ENCODE measurements at places on chromosomes 1 and 21.

DNA sequence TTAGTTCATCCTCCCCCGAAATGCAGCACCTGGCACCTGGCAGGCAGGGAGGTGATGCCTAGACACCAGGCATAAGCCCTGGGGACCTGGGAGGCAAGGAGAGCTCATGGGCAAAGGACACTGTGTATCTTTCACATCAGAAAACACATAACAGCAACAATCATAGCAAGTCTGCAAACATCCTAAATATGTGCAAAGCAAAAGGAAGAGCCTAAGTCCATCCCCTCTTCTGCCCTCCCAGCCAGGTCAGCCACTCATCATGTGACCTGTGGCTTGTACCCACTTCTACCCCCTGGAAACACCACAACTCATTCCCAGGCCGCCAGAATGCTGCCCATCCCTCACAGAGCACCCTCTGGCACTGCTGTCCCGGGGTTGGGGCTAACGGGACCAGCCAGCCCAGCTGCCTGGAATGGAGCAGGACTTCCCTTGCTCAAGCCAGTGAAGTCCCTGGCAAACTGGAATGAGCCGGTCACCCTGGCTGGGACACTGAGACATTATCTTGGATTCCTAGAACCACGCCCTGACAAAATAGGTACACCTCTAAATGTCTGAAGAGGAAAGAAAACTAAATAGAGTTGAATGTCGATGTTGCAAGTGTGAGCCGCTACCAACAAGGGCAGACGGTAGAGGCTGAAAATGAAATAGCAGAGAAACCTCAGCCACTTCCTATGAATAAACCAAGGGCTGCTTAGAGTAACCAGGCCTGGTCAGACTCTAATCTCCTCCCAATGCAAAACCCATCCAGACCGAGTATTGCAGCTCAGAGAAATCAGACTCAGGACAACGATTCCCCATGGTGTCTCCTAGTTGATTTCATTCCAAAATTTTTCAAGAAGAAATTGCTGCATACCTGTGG, 29.4 kb downstream of the TMPRSS2 start:
- DNase-seq, result no peak

DNA sequence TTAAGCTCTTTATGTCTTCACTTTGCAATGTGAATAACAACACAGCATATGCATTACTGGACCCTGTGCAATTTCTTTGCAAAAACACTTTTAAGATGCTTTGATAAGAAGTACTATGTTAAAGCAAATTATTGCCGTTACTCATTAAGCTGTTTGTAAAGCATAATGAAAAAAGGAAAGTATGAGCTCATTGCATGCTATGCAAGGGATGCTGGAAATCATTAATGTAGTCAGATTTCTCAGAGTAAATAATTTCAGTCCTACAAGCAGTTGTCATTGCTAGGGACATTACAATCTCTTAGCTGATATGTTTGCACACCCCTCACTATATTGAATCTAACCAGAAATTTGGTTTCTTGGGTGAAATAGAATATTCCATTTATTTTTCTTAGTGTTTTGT, 982.5 kb upstream of the ADGRL2 start:
- no peak for DNase-seq

DNA sequence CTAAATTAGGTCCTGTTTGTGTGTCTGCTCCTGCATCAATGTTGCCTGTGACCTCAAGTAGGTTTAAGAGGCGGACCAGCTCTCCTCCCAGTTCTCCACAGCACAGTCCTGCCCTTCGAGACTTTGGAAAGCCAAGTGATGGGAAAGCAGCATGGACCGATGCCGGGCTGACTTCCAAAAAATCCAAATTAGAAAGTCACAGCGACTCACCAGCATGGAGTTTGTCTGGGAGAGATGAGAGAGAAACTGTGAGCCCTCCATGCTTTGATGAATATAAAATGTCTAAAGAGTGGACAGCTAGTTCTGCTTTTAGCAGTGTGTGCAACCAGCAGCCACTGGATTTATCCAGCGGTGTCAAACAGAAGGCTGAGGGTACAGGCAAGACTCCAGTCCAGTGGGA, 79.9 kb downstream of the PRDM2 start:
- DNase-seq, result no peak

GRCh38 chr1:224637515-224637914, 21.4 kb downstream of the CNIH3 start:
- DNase-seq, result peak; percentile 99

DNA sequence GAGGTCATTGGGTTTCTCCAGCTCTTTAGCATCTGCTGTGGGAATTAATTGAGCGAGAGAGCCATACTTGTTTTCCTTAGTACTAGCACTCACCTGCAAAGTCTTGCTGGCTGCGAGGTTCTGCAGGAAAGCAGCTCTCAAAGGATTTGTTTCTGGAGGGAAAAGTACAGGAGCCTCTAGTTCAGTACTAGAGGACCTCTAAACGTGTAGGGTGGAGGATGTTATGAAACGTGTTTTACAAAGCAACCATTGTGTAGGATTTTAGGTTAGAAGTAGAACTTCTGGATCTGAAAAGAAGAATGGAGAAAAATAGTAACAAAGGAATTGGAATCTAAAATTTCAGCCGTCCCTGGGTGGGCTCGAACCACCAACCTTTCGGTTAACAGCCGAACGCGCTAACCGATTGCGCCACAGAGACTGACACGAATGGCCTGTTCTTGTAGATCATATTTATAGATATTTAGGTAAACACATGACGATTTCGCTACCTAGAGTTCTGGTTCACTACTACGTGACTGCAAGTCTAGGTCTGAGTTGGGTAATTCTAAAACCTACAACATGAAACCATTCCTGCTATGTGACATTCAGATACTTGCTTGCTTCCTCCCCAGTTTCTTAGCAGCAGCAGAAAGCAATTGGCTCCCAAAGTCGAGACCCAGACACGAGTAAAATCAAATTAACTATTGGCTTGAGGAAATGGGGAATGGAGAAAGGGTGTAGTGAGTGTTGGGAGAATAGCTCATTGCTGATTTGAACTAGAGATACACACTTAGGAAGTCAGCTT, 60.2 kb upstream of the CFAP126 start:
- peak; percentile 47 for DNase-seq

GRCh38 chr1:243230914-243231313, 24.2 kb downstream of the CEP170 start:
- DNase-seq, result peak; percentile 20

GRCh38 chr1:78210175-78210574, 164.4 kb downstream of the GIPC2 start:
- no peak for DNase-seq

DNA sequence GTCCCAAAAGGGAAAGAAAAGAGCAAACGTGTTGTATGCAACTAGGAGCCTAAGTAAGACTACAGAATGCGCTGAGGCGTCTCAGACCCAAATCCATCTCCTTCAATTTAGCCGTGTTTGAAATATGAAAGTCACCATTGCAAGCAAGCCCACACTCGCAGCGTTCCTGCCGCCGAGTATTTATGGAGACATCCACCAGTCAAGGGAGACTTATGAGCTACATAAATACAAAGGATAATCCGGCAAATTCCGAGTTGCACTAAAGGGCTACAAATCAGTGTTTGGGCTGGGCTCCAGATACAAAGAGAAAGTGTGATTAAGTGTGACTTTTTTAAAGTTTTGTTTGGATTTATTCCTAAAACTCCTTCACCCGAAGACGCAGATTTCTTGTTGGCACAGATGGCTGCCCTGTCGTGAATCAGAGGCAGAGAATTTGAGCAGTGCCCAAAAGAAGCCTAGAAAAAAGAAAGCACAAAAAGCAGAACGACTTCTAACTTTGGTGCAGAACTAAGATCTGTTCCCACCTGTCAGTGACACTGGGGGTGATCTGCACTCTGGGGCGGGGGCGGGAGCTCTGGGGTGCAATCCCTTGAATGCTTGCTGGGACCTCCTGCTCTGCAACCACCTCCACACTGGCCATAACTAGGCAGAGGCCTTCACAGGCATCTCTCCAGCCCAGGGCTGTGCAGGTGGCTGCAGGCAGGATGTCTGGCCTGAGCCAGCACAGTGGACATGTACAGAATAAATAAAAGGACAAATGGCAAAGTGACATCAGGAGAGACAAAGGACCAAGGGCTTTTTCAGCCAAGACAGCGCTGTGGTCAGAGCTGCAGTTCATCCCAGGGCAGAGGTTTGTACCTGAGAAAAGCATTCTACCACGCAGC, 489.7 kb downstream of the NPHP4 start:
- DNase-seq, result peak; percentile 69

GRCh38 chr1:236204039-236204438, 61.7 kb downstream of the GPR137B start:
- no peak for DNase-seq

GRCh38 chr1:204842369-204842768, 28.3 kb upstream of the NFASC start:
- no peak for DNase-seq

DNA sequence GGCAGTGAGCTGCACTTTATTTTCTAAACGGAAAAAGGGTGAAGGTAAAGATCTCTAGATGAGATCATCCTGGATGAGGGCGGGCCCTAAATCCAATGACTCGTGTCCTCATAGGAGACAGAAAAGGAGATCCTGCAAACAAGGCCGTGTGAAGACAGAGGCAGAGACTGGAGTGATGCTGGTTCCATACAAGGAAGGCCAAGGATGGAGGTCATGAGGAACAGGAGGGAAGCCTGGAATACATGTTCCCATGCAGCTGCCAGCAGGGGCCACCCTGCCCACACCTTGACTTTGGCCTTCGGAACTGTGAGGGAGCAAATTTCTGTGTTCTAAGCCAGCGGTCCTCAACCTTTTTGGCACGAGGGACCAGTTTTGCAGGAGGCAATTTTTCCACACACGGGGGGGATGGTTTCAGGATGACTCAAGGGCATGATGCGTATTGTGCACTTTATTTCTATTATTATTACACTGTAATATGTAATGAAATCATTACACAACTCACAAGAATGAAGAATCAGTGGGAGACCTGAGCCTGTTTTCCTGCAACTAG, 94.3 kb downstream of the PSMG1 start:
- DNase-seq, result peak; percentile 55

Measured in astrocyte of the hippocampus (primary cell).